ENCODE measurements at places on chromosomes 5 and 9. TPM values are rescaled to one million over a fixed set of nuclear protein-coding genes. Genes with fewer than 3 reads are reported as not detected.

Gene FCN2
- 0.16 TPM for total RNA-seq

Gene TAF11L12
- total RNA-seq, result not detected

Gene SLC9A3
- 1.6 TPM for total RNA-seq

Gene DDX41
- 64.2 TPM for total RNA-seq

Gene BNC2
- total RNA-seq, result 3.7 TPM

Gene DOK3
- total RNA-seq, result 3.3 TPM

Gene OR1B1
- not detected for total RNA-seq

Gene PCDHB9
- total RNA-seq, result 0.48 TPM

Gene NPR3
- total RNA-seq, result 12.6 TPM

Gene PCDHA11
- total RNA-seq, result not detected

Gene FRMD3
- 0.60 TPM for total RNA-seq

Gene GFI1B
- not detected for total RNA-seq

Gene GLIPR2
- 8.8 TPM for total RNA-seq

Gene DDX4
- not detected for total RNA-seq

Gene IRGM
- not detected for total RNA-seq

Gene SKP1
- total RNA-seq, result 206 TPM

Gene DDX46
- total RNA-seq, result 32.8 TPM

Gene CD14
- 6.7 TPM for total RNA-seq

Gene VCAN
- total RNA-seq, result 3.1 TPM

Gene MYMK
- total RNA-seq, result not detected

Gene BRD9
- total RNA-seq, result 21.2 TPM

Gene HAPLN1
- total RNA-seq, result not detected

Gene PTGDS
- 18.4 TPM for total RNA-seq

Gene PCDHB6
- 0.16 TPM for total RNA-seq

Gene PCDHGB2
- total RNA-seq, result 1.2 TPM

Gene THBS4
- 0.16 TPM for total RNA-seq

Gene SCAMP1
- total RNA-seq, result 25.2 TPM

Gene JAKMIP2
- total RNA-seq, result 0.12 TPM

Gene DNAJC21
- total RNA-seq, result 31.9 TPM

Gene ADAMTS6
- total RNA-seq, result 1.2 TPM

Gene PCDHA1
- total RNA-seq, result not detected

Gene OR1Q1
- not detected for total RNA-seq

Gene DCTN4
- total RNA-seq, result 49.4 TPM

Gene MAST4
- total RNA-seq, result 106 TPM

Gene IFNA2
- not detected for total RNA-seq

Gene TAF11L10
- not detected for total RNA-seq

Gene IL3
- total RNA-seq, result not detected

Gene RORB
- total RNA-seq, result 0.08 TPM

Gene FAM153A
- total RNA-seq, result 3.1 TPM

Gene CDX1
- total RNA-seq, result not detected

Gene NEUROG1
- not detected for total RNA-seq

Gene PCDHB12
- 0.72 TPM for total RNA-seq

Gene ANKH
- 25.5 TPM for total RNA-seq

Gene IL4
- total RNA-seq, result not detected

Gene IL5
- total RNA-seq, result not detected
